ENCODE measurements at places on chromosomes 6 and 20. TPM values are rescaled to one million over a fixed set of nuclear protein-coding genes. Genes with fewer than 3 reads are reported as not detected.

C6orf132 gene
- not detected for total RNA-seq

GGTLC1 gene
- not detected for total RNA-seq

CDSN gene
- not detected for total RNA-seq

PROKR2 gene
- 40.4 TPM for total RNA-seq

DNA sequence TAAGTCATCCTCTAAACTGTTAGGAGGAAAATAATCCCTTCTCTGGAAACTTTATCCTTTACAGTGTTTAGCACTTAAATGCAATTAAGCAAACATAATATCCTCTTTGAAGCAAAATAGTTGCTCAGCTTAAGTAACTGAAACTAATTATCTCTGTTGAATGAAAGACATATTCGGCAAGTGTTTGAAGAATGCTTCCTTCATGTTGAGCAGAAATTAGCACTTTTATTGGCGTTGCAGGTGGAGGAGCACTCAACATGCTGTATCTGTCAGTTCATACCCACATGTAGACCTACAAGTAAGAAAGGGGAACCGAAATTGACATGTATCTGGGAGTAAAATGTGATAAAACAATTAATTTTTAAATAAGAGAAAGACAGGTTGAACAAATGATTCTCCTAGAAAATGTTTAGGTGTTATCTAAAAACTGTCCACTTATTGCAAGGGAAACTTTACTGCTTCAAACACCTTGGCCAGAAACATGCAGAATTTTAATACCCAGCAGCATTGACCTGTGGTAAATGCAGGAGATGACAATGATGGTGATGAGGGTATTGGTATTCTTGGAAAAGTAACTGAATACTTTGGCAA, 987.0 kb upstream of the MAP3K7 start:
- DNase-seq = no peak

DNA sequence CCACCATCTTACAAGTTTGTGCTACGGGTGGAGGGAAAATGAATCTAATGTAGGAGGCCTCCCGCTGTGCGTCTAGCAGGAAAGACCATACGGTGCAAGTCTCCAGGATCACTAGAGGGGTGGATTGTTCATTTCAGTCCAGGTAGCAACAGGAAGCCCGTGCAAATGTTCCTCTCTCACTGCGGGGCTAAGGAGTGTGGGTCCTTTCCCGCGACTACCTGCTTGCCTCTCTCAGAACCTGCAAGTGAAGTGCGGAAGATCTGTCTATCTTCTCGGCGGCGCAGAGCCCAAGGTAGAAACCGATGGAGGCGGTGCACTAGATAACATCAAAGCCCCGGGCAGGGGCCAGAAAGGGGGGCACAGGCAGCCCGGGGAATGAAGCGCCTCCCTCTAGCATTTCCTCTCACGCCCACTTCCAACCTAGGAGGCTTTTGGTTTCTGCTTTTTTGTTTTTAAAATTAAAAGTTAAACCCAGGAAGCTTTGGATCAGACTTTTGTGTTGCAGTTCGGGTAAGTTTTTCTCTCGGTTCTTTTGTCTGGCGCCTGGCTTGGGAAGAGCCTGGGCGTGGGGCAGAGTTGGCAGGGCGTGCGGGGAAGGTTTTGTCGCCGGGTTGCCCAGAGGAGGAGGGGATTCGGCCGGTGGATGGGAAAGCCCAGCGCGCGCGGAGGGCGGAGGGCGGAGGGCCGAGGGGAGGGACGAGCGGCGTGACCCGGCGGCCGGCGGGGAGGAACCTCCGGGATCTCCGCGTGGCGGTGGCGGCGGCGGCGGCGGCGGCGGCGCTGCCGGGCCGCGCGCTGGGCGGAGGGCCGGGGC, 3.5 kb upstream of the HIVEP1 start:
- DNase-seq = peak; percentile 63

DNA sequence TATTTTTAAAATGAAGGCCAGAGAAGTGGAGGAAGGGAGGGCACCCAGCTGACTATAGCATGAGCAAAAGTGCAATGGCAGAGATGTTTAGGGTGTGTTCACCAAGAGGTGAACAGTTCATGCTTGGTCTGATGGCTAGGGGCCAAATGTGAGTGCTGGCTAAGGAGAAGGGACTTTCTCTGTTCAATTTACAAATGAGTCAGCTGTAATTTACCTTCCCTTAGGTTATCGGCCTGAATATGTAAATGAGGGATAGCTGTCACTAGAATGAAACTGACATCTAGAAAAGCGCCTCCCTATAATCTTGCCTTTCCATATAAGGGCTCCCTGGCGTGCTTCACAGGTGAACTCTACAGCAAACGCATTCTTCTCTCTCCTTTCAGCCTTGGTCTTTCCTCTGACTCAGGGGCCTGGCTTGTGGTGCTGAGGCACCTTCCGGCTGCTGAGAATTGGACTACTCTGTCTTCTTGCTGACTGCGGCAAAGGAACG, 114.7 kb upstream of the BACH2 start:
- no peak for DNase-seq

DNA sequence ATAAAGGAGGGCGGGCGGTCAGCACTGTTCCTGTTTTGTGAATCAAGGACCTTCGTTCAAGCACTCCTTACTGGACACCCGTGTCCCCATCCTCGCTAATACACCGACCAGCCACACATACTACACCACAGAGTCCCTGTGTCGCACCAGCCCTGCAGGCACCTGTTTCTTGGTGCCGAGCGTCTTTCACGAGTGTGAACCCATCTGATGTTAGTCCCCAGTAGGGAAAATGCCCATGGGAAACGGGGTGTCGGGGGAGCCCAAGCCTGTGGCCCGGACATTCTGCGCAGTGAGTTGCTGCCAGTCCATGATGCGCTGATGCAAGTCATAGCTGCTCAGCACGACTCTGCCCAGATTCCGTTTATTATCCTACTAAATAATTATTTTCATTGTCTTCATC, 74.7 kb downstream of the TTLL2 start:
- DNase-seq = no peak

DNA sequence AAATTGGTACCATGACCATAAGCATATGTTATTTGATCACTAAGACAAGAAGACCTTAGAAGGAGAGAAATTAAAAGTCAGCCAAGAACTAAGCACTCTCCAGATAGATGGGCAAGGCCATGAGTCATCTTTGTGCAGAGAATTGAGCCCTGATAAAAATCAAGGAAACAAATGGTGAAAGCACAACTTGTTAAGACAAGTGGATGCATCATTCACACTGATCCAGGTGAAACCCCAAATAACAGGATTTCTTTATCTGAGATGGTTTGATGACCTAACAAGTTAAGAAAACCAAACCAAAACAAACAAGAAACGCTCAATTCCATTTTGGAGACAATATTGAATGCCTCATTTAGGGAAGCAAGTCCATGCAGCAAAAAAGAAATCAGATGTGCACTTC, 121.6 kb downstream of the ADAT2 start:
- no peak for DNase-seq

DNA sequence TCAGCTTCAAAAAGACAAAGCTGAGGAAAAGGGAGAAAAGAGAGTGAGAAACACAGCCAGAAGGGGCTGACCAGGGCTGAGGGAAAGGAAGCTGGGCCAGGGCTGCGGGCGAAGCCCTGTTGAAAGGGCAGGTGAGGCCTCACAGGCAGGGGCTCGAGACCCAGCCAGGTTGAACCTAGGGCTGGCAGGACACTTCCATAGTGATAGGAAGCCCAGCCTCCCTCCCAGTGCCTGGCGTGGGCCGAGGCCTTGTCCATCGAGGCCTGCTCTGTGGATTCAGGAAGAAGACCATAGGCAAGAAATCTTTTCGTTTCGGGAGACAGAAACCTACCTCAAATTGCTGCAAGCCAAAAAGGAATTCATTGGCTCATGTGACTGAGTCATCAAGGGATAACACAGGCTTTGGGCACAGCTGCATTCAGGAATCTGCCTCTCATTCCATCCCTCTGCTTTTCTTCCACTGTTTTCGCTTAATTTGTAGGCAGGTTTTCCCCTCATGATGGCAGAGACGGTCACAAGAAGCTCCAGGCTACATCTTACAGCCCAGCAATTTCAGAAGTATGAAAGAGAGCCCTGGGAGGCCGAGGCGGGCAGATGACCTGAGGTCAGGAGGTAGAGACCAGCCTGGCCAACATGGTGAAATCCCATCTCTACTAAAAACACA, 311.1 kb upstream of the SULF2 start:
- DNase-seq = no peak

- no peak for DNase-seq
These were observed 25.6 kb downstream of the CYP39A1 start for GRCh38 chr6:46626976-46627375.

- no peak for DNase-seq
These were observed 277.7 kb upstream of the RIMS1 start for GRCh38 chr6:71608646-71609045.

DNA sequence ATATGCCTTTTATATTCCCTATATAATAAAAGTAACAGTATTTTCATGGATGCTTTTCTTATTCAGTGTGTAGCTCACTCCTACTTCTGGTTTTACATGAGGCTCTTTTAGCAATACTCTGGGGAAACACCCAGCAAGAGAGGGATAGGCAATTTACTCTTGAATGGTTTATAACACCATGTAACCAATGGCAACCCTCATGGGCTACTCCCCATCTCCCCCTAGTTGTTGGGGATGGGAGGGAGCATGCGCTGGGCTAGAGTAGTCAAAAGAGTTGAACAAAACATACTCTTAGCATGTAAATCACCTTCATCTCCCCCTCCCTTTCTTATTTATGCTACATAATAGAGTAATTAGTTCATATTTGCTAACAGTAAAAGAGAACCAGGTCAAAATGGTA, 140.1 kb upstream of the LRFN2 start:
- DNase-seq = no peak

- no peak for DNase-seq
These were observed 3.6 kb downstream of the JARID2 start for GRCh38 chr6:15249371-15250019.

DNA sequence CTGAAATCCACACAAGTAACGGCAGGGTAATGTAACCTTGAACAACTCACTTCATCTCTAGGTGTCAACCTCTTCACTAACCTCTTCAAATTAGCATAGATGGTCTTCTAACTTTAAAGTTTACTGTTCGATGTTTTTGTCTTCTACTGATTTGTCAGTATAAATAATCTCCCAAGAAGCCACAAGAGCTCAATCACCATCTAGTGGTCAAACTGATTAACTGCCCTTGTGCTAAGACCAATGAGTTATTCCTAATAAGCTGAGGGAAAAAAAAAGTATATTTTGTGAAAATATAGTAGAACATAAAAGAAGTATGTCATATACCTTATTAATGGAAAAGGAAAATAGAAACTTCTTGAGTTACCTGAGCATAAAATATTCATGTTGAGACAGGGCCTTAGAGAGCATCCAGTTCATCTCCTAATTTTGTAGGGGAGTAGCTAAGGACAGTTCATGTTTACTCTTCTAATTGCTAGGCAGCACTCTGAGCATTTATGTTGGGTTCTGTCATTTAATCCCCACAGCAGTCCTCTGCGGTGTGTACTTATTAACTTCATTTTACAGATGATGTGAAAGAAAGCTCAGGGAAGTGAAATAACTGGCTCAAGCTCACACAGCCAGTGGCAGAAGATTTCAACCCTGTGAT, 317.1 kb downstream of the ESR1 start:
- no peak for DNase-seq

DNA sequence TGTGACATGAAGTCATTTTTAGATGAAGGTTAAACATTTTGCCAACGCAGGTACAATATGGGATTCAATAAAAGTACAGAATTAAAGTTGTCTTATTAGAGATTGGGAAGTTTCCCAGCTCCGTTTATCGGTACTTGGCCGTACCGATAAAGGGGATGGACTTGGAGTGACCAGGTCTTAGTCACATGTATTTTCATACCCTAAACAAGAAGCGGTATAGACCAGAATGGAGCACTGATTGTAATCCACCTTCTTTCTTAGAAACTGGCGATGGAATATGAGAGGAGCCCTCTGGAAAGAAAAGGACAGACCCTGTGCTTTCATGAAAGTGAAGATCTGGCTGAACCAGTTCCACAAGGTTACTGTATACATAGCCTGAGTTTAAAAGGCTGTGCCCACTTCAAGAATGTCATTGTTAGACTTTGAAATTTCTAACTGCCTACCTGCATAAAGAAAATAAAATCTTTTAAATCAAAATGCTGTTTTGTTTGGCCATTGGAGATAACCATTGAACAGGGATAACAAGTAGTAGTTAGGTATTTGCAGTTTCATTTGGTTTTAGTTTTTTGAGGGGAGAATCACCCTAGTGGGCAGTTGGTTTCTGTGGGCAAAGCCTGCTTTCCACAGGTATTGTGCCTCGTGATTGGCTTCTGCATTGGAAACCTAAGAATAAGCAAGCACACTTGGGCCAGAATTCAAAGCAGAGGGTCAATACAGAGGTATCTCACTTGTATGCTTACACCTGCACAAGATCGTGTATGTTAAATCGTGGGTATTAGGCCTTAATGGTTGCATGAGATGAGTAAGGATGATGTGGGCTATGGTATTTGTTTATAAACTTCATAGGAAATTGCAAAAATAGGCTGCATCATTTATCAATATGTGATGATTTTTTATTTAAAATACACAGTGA, 11.2 kb upstream of the ZNFX1 start:
- no peak for DNase-seq

- DNase-seq = no peak
These were observed 30.5 kb downstream of the FBXO9 start for GRCh38 chr6:53095716-53096115.

DNA sequence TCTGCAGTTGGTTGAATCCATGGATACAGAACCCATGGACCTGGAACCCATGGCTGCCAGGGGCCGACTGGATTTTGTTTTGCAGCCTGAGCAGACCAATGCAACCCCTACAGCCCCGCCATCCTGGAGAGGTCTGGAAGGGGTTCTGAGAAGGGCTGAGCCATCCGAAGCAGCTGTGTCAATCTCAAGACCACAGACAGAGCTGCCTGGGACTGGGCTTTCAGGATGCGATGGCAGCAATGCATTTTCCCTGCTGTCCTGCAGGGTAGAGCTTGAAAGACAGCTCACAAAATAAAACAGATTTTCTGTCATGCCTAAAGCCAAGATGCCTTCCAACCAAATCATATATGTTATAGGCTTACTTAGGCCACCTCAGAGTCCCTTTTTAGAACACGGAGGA, 125.8 kb upstream of the NXT1 start:
- no peak for DNase-seq

- no peak for DNase-seq
These were observed 122.7 kb downstream of the TIAM2 start for GRCh38 chr6:155117785-155118184.

DNA sequence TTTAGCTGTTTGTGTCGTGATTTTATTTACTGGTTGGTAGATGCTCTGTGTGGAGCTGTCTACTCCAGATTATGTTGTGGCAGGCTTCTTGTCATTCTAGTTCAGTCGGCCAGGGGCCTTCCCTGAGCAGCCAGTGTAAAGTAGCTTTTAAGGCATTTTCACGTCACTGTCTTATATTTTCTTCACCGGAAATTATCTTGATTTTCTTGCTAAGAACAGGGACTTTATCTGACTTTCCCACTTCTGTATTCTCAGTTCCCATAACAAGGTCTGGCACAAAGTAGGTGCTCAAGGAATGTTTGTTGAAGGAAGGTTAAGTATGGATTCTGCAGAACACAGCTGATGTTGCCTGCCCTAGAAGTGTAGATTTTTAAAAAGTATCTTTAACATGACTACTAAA, 868 bp downstream of the LTV1 start:
- no peak for DNase-seq

- no peak for DNase-seq
These were observed 6.0 kb upstream of the VEGFA start for GRCh38 chr6:43763812-43764522.

Data from occipital lobe (tissue), 3 donors.